Thoracic aorta (tissue), 2 donors: ENCODE measurements at places on chromosomes 7 and 10.

DNA sequence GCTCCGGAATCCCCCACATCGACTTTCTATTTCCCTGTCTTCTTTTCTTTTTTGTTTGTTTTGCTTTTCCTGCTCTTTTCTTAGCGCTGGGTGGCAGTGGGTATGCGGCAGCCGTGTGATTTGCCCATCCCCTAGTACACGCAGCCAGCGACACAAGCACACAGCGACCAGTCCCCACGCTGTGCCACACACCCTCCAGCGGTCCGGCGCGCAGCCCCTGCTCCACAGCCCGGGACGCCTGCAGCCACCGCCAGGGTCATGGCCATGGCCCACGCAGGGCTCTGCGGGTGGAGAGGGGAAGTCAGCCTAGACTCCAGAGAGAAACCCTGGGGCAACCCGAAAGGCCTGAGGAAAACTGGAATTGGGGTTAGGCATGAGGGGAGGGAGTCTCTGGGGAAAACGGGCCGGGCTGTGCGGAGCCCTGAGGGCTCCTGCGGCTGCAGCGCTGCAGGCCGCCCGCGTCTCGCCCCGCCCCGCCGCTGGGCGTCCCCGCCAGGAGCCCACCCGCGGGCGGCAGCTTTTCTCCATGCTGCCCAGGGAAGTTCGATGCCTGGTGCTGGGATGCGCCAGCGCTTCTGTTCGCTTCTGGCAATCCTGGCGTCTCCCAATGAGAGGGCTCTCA lies 2.5 kb downstream of the CHRM2 start:
- DNase-seq = no peak

- DNase-seq = no peak
Observed at GRCh38 chr7:22275661-22276060, 81.3 kb downstream of the RAPGEF5 start.

- DNase-seq = no peak
Observed at GRCh38 chr10:110566472-110567200, 859 bp upstream of the SMC3 start.

- DNase-seq = no peak
Observed at GRCh38 chr7:29976673-29977415, 12.8 kb downstream of the SCRN1 start.

DNA sequence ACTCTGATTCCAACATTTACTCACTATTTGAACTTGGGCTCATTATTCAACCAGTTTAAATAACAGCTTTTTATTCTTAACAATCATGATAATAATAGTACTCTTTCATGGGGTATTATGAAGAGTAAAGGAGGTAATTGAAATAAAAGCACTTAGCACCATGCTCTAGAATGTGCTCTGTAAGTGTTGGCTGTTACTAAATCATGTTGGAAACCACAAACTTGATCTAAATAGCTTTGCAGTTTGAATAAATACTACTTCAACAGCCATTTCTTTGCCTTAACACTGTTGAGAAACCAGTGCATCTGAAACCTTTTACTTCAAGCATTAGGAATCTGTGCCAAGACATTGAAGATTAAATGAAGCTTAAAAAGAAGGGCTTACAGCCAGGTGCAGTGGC lies 7.9 kb upstream of the UPF2 start:
- DNase-seq = no peak

DNA sequence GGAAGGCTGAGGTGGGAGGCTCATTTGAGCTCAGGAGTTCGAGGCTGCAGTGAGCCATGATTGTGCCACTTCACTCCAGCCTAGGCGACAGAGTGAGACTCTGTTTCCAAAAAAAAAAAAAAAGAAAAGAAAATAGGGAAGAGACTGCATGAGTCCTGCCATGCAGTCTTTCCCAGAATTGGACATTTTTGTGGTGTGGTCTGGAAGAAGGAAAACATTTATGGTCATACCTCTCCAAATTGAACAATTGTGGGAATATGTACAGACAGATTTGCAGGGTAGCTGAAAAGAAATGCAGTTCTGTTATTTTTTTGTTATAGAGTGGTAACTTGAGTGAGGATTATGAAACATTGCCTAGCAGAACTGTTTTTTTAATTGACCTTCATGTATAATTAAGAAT lies 198.1 kb downstream of the AUTS2 start:
- DNase-seq = no peak

GRCh38 chr10:87503886-87504285 lies 807 bp upstream of the MINPP1 start:
- no peak for DNase-seq

DNA sequence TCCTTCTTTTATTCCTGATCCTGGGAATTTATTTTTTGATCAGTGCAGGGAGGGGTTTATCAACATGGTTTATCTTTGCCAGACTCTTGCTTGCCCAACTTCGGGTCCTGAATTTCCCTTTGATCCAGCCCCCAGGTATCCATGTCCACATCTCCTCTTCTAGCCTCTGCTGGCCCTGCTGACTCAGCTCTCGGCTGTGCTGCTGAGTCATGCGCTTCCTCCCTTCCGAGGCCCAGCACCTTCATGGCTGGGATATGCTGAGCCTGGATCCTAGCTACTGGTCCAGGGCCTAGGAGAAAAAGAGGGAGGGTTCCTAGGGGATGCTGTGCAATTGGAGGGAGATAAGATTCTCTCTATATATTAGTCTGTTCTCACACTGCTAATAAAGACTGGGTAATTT lies 380.7 kb upstream of the SHH start:
- no peak for DNase-seq

DNA sequence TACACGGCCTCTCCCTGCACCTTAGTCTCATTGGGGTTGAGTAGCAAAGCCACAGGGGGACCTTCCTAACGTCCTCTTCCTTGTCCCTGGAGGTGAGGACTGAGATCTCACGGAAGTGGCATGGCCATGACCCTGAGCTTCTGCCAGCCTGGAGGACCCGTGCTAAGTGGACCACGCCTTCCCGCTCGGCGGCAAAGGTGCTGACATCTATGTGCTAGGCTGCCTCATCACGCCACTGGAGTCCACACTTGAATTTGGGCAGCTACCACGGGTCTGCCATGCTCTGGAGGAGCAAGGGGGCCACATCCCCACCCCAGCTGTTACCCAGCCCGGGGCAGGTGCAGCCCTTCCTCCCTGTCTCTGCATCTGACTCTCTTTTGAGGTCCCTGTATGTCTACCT lies 15.3 kb downstream of the GHRHR start:
- no peak for DNase-seq

GRCh38 chr7:56028942-56029630 lies 22.2 kb downstream of the PSPH start:
- no peak for DNase-seq

- no peak for DNase-seq
Observed at GRCh38 chr10:56178210-56178609, 182.8 kb downstream of the ZWINT start.

GRCh38 chr10:6082496-6083395 lies 6.1 kb upstream of the RBM17 start:
- no peak for DNase-seq

GRCh38 chr7:51295440-51296245 lies 21.0 kb downstream of the COBL start:
- no peak for DNase-seq

DNA sequence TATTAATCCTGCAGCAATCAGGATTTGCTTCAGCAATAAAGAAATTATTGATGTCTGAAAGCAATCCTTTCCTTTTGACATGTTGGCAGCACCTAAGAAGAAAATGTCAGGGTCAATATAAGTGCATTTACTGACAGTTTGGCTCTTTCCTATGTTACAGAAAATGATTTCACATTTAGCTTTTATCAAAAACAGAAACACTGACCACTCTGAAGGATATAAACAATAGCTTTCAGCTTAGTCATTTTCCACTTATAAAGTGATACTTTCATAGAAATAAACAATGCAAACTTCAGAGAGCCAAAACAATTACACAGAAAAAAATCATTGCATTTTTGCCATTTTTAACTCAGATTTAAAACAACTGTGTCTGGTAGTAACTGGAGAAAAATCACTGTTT lies 325.6 kb upstream of the KAT6B start:
- DNase-seq = no peak

GRCh38 chr10:126910798-126911197 lies 5.6 kb downstream of the DOCK1 start:
- no peak for DNase-seq

DNA sequence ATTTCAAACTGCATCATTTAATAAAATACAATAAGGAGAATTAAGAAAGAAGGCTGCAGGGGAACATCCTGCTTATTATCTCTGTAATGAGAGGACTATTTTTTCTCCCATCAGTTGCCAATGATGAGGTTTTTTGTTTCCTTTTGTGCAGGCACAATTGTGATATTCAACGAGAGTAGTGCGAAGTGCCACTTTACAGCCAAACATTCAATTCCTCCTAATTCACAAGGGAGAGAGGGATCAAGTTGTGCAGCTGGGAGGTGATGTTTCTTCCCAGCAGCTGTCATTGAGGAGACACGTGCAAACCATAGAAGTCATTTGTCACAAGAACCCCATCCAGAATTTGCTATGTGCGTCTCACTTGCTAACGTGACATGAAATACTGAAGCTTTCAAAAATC lies 81.6 kb upstream of the ICA1 start:
- no peak for DNase-seq

DNA sequence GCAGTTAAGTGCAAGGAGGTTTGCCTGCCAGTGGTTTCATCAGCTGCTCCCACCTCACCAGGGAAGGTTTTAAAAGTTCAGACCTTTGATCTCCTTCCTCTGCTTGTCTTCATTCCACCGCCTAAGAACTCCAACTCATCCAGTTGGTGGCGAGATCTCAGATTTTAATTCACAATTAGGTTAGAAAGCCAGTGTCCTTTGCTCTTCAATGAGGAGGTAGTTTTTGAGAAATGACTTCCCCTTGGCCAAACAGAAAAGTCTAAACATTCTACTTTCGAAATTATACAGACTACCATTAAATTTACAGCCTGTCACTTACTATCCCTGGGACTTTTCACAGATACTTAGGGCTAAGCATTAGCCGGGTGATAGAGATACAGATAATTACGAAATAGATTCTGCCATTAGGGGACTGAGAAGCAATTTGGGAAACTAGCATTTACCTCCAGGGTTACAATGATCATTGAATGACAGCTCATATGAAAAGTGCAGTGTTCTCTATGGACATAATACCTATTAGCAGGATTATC lies 513.4 kb upstream of the GHITM start:
- DNase-seq = no peak

GRCh38 chr7:38223306-38223705 lies 45.3 kb downstream of the STARD3NL start:
- no peak for DNase-seq
